ENCODE measurements at places on chromosomes 2 and 18.
A peak's percentile ranks its signal among the peaks of the same experiment; 100 is the strongest.

DNA sequence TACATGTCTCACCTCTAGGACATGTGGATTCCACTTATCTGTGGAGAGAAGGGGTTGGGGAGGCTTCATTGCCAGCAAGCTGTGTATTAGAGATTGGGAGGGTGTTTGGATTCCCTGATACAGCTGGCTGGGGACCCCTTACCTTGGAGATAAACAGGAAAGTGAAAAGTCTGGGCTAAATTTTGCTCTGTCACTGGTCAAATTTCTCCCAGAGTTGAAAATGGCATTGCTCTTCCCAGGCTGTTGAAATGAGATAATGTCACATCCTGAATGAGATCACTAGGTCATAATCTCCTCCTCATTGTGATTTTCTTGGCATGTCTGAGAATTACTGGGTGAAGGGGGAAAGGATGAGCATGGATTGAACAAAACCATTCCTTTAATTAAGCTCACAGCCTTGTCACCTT, 265.0 kb upstream of the PARD3B start:
- peak; percentile 60 for DNase-seq

GRCh38 chr2:124973396-124973795, 948.3 kb downstream of the CNTNAP5 start:
- DNase-seq, result no peak

DNA sequence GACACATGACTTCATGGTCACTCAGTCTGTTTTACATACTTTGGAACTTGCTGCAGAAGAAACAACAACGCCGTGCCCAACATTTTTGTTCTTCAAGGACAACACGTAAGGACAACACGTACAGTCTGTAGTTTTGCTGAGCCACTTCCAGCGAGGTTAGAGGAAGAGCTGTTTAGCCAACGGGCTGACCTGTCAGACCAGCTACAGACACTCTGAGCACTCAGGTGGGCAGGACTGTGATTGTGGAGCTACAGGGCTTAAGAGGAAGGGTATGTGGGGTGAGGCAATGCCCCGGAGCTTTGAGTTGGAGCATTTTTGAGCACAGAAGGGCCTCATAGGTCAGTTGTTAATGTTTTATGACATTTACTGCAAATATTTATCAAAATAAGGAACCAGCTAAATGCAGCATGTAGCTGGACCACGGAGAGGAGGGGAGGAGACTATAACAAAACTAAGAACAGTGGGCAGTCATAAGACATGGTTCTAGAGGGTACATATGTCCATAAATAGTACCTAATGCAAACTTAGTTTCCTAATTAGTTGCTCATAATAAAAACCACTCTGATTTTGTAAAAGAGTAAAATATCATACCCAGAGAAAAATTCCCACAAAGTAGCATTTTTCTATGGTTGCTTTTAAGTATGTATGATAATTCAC, 26.3 kb upstream of the NPC1 start:
- no peak for DNase-seq

DNA sequence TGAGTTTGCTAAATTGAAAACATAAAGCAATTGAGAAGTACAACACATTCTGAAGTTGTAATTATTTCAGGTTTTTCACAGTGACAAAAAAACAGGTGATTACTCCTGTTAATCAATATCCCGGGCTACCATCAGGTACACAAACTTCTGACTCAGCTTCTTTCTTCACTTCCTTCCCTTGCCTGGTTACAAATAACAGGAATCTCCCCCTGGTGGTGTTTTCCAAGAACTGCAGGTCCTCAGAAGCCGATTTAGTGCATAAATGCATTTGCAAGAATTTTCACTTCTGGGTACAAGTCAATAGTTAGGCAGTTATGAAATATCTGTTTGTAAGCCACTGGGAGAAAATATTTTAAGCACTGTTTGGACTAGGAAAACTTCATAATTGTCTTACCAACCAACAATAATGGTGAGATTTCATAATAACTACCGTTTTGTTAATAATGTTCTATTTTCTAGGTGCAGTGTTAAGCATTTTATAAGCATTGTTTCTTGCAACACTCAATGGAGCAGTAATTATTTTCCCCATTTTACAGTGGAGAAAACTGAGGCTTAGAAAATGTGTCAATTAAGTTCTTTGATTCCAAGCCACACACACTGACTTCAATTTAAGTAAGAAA, 12.4 kb upstream of the GMCL1 start:
- DNase-seq, result peak; percentile 88

GRCh38 chr2:239162976-239163687, 237.7 kb downstream of the HDAC4 start:
- no peak for DNase-seq

GRCh38 chr2:174788291-174788929, 24.1 kb upstream of the CHRNA1 start:
- peak; percentile 53 for DNase-seq

GRCh38 chr2:5592916-5593315, 99.3 kb upstream of the SOX11 start:
- DNase-seq, result no peak

GRCh38 chr2:3189076-3189591, 188.5 kb downstream of the EIPR1 start:
- DNase-seq, result no peak

DNA sequence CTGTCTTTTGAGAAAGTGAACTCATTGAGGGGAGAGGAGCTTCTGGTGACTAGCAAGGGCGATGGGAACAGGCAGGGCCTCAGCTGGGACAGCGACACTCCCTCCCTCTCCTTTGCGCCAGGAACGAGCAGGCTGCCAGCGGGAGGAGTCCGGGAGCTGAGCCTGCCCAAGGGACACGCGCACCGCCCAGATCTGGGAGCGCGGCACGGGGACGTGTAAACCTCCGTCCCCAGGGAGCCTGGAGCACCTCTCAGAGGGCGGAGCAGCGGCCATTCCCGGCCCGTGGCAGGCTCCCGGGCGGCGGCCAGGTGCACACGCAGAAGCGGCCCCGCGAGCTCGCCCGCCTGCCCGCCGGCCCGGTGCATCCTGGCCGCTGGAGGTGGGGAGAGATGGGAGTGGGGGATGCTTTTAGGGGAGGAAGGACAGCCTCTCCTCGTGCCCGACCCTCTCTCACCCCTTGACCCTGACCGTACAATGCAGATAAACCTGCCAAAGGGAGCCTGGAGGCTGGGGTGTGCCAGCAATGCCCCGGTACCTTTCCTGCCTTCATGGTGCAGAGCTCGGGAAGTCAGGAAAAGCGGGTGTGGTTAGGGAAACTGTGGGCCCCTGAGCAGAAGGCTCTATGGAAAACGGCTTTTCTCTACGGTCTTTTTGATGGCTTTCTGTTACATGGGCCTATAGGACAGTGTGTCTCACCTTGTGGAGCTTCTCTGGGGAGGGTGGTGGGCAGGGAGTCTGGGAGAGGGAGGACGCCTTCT, 2.2 kb downstream of the AQP4 start:
- DNase-seq, result no peak

DNA sequence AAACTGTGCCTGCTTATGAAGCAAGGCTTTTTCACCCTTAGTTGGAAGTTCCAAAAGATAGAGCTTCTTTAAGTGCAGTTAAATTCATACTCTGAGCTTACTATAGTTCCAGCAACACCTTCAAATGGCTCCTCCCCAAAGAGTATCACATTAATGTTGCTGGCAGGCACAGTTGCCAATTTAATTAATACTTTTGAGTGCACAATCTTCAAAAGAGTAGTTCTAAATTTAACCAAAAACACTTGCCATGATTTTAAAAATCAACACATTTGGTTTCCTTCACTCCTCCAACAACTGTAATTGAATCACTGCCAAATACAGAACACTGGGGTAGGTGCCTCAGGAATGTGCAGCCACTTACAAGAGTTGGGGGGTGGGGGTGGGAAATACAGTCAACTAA, 150.6 kb upstream of the UBE2E3 start:
- no peak for DNase-seq

DNA sequence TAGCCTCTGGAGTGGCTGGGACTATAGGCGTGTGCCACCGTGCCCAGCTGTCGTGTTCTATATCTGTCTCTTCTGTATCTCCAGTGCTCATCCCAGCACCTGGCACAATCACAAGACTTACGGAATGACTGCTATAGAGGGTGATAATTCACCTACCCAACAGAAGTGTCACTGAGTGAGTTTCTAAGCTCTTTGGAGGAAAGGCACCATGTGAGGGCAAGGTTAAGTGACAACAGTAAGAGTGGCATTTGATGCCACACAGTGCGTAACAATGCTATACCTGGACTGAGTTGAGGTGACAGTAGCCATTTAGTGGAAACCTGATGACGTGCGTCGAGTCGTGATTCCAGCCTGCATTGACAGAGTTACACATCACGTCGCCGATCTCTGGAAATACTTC, 89.0 kb downstream of the KCTD1 start:
- no peak for DNase-seq

DNA sequence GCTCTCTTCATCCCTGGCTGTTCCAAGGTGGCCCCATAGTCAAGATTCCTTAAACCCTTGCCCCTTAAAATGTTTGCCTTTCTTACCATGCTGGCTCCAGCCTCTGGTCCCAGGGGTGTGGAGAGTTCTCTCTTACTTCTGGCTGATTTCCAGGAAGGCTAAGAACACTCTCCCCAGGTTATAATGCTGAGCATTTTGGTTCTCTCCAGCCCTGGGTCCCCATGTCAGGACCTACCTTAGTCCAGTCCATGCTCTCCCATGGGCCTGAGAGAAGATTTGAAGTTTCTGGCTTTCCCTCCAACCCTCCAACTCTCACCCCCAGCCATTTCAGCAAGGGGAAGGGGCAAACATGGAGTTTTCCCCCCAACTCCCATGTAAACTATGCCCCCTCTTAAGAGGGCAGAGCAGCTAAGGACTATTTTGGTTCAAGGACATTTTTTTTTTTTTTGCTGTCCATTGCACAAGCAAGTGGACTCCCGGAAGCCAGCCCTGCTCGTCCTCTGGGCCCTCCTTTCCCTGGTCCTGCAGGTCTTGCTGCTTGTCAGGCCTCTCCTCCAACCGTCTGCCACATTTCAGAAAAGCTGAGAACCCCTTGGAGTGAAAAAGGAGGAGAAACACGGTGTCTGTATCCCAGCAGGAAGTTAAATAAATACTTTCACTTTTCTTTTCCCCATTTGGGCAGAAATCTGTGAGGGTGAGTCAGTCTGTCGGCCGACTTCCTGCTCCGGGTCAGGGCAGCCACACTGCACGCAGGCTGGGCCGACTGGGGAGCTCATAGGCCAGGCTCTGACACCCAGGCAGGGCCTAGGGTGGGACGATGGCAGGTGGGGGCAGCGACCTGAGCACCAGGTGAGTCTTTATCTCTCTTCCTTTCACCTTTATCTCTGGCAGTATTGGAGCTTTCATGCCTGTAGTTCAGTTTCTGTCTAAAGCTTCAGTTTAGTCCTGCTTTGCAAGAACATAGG, at the start of gene SP140L:
Gene SP140L, plus strand, starts transcription at position 741 of the 965 bp plus-strand sequence. Its CDS starts 77 bp downstream, at position 818.
- peak; percentile 92 for DNase-seq

GRCh38 chr2:107128381-107128780, 242.4 kb upstream of the ST6GAL2 start:
- no peak for DNase-seq

- DNase-seq, result no peak
Measured at GRCh38 chr2:128789776-128790455, 471.2 kb upstream of the HS6ST1 start.

DNA sequence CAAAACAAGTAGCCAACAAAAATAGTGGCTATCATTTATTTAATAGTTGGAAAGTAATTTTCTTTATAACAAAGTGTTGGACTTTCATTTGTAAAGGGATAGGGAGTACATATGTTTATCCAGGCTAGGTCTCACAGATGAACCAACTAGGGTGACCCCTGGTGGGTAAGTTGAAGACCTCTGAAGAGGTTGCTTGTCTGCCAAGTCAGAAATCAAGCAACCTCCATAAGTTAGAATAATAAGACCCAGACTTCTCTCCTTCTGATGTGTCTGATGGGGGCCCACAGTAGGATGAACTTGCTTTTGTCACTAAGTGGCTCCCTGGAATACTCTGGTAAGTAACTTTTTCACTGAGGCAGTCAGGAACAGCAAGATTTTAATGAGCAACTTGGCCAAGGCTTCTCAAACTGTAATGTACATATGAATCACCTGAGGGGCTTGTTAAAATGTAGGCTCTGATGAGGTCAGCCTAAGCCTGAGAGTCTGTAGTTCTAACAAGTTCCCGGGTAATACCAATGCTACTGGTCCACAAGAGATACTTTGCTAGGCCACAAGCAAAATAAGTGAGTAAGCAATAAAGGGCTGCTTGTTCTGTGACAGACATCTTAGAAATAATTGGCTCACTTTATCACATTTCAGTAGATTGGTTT, 319.6 kb downstream of the PIK3C3 start:
- DNase-seq, result peak; percentile 52

DNA sequence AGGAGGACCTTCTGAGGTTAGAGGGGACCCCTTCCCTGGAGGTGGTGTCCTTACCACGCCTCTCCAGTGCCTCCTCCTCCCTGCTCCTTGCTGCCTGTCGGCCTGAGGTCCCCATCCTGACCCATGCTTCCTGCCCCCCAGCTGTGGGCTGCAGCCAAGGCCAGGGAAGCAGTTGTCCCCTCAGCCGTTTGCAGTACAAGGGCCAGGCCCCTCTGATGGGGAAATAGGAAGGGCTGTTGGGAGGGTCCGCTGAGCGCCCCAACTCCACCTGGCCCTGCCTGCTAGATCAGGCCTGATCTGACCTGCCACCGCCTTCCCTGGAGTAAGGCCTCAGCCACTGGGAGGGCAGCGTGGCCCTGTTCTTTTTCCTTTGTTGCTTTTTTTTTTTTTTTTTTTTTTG, 219.8 kb downstream of the KLHL29 start:
- DNase-seq, result no peak

- no peak for DNase-seq
Measured at GRCh38 chr2:176106581-176107539, at the start of gene HOXD11. Gene HOXD11 (plus strand): TSS chr2:176107280. CDS start chr2:176107356, 76 bp downstream.

GRCh38 chr18:51712821-51713220, 515.3 kb upstream of the MEX3C start:
- DNase-seq, result no peak

DNA sequence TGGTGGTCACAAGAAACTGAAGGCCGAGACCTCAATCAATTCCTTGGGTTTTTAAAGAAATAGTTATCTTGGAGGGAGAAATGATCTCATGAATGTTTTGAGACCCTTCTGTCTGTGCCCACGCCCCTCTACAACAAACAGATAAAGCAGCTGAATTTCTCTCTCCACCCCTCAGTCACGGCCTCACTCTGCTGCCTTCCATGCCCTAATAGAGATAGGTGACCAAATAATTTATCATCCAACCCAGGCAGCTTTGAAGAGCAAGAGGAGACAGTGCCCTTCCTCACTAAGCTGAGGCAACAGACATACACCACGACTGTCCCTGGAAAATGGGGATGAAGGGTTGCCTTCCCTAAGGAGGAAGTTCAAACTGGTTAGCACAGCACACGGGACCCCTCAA, 71.2 kb downstream of the LBH start:
- no peak for DNase-seq

Data from OCI-M1 (cell line).